ENCODE measurements at places on chromosomes 5 and 9.

DNA sequence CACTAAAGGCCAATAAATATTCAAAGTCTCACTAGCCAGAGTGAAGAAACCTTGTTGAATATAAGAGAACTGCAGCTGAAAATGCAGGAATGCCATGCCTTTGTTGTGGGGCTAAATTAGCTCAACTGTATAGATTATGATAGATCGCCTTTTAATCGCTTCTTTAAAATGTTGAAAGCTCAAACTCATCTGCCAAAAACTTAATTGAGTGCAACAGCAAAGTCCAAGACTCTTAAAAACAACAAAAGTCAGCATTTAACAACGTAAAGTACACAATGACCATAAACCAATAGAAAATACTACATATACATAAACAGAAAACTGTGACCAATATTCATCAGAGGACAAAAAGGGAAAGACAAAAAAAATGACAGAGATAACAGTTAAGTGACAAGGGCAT, 585.0 kb upstream of the CDH6 start:
- DNase-seq: no peak

DNA sequence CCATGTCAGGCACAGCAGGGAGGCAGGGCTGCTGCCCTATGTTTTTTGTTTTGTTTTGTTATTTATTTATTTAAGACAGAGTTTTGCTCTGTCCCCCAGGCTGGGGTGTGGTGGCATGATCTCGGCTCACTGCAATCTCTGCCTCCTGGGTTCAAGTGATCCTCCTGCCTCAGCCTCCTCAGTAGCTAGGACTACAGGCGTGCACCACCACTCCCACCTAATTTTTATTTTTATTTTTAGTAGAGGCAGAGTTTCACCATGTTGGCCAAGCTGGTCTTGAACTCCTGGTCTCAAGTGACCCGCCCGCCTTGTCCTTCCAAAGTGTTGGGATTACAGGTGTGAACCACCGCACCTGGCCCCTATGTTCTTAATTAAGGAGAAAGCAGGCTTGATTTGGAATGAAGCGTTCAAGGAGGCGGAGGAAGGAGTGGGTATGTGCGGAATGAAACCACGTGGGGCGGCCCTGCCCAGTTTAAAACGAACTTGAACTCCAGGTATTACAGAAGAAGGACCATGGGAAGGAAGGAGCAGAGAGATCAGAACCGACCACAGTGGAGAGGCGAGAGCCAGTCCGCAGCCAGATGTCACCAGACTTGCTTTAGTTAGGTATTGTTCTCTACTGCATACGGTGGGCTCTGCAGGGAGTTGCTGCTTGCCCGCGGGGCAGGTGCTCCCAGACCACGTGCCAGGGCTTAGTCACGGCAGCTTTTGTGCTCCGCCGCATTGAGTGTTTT, 34.9 kb upstream of the EPB41L4B start:
- no peak for DNase-seq

DNA sequence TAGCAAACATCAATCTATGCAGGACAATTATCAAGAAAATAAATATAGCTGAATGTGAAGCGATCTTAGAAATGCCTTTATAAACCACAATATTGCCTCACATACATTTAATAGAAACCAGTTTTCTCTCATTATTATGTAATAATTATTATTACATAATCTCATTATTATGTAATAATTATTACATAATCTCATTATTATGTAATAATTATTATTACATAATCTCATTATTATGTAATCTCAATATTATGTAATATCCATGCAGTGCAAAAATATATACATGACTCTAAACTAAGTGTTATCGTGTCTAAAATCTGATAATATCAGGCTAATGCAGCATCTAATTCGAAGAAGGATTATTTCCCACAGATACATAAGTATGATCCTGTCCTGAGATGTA, 563.9 kb upstream of the SEMA6A start:
- no peak for DNase-seq

DNA sequence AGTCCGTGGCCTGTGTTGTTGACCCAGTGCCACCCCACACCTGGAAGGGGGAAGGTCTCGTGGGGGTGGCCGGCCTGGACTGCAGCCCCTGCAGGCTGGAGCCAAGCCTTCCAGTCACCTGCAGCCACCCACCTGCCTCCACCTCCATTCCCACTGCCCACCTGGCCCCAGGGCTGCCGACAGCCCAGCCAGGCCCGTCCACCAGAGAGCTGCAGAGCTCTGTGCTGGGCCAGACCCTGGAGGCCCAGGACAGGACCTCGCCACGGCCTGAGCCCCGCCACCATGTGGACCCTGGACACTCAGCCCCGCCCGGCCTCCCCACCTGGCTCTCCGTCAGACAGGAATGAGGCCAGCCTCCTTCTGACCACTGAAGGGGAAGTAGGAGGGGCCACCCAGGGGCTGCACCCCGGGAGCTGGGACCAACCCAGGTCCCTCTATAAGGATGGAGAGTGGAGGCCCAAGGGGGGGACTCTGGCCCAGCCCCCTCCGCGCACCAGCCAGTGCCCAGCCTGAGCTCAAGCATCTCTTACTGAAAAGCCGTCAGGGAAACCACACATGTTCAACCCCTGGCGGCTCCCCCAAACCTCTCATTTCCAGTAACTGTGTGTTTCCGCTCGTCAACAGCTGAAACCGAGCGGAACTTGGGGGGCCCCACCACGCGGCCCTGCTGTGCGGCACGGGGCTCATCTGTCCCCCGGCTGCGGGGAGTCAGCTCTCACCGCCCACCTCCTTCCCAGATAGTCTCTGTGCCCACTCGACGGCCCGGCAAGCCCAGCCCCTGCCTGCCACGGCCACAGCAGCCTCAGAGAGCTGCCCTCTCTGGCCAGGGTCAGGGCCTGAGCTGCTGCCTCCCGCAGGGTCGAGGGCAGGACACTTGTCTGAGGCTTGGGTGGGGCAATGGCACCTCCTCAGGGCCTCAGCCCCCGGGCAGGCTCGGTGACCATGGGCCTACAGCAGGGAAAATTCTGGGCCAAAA, 12.8 kb downstream of the NOTCH1 start:
- no peak for DNase-seq

- DNase-seq: no peak
Observed at GRCh38 chr5:141421489-141421855, 621 bp downstream of the PCDHGA11 start.

DNA sequence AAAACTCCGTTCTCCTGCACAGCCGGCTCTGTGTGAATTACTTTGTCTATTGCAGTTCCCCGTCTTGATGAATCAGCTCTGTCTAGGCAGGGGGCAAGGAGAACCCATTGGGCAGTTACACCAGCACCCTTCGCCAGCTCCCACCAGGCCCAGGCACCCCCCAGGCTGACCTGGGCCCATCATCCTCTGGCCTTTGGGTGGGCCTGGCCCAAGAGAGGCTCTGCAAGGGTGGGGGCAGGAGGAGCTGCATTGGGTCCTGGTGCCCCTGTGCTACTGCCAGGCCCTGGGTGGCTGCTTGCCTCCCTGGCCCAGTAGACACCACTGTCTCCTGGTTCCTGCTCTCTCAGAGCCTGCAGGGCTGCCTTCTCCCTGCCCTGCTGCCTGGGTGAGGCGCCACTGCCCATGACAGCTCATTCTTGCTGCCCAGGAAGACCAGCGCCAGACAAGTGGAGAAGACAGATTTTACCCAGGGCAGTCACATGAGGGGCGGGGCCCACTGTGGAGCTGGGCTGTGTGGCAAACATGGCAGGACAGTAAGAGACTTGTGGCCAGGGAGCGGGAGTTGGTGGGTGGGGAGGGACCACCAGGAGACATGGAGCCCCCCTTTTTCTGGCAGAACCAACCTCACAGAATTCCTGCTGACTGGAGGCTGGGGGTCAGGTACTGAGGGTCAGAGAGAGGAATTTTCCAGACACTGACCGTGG, 67.2 kb downstream of the MRPL36 start:
- DNase-seq: no peak

GRCh38 chr5:52491071-52491787, 296.5 kb upstream of the ITGA1 start:
- no peak for DNase-seq

DNA sequence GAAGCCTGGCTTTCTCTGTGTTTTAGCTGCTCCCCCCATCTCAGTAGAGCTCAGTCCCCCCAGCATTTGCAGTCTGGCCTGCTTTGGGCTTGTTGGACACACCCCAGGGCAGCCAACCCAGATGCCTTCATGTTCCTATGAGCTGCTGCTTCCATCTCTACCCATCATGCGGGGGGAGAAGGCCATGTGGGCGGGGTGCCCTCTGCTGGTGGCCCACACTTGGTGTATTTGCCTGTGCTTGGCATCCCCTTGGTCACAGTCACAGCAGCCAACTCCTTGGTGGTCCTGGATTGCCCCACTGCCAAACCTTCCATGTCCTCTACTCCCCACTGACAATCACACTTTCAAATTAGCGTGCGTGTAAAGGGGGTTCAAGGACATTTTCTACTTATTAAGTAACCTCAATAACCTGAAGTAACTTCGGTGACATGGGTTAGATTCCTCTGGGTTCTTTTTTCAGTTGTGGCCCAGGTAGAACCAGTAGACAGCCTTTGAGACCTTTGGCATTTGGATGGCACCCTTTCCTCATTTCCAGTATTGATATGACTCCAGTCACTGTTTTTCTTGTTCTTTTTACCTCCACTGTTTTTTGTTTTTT, 42.8 kb downstream of the SNX30 start:
- peak; percentile 72 for DNase-seq
